ENCODE measurements at places on chromosomes 6 and 20.

DNA sequence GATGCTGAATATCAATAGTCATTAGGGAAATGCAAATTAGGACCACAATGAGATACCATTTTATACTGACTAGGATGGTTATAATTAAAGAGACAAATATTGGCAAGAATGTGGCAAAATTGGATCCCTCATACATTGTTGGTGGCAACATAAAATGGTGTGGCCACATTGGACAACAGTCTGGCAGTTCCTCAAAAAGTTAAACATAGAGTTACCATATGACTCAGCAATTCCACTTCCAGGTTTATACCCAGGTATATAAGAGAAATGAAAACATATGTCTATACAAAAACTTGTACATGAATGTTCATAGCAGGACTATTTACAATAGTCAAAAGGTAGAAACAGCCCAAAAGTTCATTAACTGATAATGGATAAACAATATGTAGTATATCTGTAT lies 2.0 kb upstream of the CRIP3 start:
- DNase-seq: no peak

- DNase-seq: no peak
Observed at GRCh38 chr20:56362833-56363413, 4.1 kb downstream of the FAM210B start.

- DNase-seq: no peak
Observed at GRCh38 chr6:15077961-15078360, 167.9 kb upstream of the JARID2 start.

DNA sequence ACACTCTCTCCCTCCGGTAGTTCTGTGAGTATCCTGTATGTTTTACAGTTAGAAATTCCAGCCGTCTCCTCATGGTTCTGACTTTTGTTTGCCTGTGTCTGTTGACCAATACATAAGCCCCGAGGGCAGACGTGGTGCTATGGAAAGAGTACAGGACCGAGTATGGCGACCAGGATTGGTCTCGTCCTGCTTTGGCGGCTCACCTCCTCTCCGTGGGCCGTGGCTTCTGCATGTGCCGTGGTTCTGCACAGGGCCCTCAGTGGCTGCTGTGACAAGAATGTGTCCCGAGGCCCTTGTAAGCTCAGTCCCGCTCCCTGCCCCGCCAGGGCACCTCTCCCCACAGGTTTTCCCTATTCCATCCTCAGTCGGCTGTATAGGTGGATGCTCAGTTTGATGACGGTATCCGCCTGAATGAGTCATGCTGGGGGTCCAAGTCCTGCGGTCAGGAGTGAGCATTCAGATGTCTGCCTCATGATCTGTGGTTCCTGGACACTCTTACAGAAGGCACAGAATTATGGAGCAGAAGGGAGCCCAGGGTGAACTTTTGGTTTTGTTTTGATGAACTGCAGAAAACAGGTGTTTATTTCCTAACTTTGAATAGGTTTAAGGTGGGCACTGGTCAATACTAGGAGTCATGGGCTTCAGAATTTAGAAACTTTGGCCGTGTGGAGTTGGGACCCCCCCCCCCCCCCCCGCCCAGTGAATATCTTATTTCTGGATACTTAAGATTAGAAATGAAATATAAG lies 1.2 kb downstream of the ARFGAP1 start:
- DNase-seq: no peak

GRCh38 chr6:137705160-137706082 lies 161.6 kb upstream of the TNFAIP3 start:
- DNase-seq: peak; percentile 26

GRCh38 chr6:88166493-88167351 lies 575 bp upstream of the CNR1 start:
- DNase-seq: peak; percentile 45

- peak; percentile 24 for DNase-seq
Observed at GRCh38 chr6:55941702-55942101, 66.3 kb upstream of the BMP5 start.

DNA sequence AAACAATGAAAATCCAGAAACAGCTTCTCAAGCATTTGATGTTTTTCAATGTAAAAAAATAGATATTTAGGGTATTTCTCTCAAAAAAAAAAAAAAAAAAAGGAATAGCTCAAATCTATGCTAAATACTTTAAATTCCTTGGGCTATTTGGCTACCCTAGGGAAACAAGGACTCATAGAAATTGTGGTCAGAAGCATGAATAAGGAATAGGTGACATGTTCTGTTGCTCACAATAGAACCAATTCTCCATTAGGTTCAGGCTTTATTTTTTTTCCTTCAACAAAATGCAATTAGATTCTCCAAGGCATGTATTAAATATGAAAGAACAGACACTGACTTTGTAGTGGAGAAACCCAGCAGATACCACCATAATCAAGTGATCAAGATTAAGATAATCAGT lies 904.3 kb upstream of the FLRT3 start:
- no peak for DNase-seq

GRCh38 chr20:61191096-61191495 lies 61.0 kb upstream of the CDH4 start:
- DNase-seq: no peak

Data from NCI-H524 (cell line).